ENCODE measurements at places on chromosomes 16 and 17.
A peak's percentile ranks its signal among the peaks of the same experiment; 100 is the strongest.

DNA sequence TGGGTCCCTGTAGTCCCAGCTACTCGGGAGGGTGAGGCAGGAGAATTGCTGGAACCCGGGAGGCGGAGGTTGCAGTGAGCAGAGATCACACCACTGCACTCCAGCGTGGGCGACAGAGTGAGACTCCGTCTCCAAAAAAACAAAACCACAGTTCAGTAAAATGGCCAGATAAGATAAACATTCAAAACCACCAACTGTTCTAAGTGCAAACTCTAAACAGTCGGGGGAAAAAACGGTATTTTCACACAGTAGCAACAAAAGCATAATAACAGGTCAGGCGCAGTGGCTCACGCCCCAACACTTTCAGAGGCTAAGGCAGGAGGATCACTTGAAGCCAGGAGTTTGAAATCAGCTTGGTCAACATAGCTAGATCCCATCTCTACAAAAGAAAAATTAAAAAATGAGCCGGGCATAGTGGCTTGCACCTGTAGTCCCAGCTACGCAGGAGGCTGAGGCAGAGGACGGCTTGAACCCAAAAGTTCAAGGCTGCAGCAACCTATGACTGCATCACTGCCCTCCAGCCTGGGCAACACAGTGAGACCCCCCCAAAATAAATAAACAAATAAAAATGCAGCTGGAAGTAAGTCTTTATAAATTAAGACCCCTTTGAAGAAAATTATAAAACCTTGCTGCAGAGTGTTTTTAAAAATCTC, 10.8 kb upstream of the HASPIN start:
- no peak for DNase-seq

GRCh38 chr17:69098625-69099024, 37.9 kb upstream of the ABCA9 start:
- DNase-seq, result no peak

DNA sequence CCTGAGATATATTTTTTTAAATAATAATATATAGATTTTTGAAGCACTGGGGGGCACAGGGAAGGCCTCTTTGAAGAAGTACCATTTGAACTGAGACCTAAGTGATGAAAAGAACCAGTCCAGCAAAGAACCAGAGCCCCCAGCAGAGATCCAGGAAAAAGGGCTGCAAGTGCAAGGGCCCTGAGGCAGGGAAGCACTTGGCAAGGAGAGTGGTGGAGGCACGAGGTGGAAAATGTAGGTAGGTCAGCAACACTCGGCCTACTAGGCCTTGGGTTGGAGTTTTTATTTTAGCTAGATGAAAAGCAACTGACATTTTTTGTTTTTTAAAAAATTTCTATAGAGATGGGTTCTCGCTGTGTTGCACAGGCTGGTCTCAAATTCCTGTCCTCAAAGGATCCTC, 1.6 kb upstream of the CD19 start:
- no peak for DNase-seq

- DNase-seq, result no peak
Measured at GRCh38 chr17:57486882-57487301, 230.6 kb downstream of the MSI2 start.

GRCh38 chr16:78770353-78771091, 671.1 kb downstream of the WWOX start:
- peak; percentile 63 for DNase-seq

DNA sequence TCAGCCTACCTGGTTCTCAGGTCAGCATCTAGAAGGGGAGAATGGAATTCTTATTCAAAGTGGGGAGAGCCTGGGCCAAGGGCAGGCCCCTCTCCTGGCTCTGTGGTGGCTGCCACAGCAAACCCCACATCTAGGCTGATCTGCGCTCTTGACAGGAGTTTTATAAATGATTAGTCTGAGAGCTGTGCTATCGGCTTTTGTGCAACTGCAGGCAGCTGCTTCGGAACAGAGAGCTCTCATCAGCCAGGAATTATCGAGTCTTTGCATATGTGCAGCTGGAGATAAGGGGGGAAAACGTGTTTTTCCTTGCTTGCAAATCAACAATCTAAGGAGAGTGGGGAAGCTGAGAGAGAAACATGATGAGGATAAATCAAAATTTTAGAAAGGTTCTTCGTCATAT, 91.7 kb downstream of the HS3ST3A1 start:
- no peak for DNase-seq

GRCh38 chr17:74566132-74566753, 1.1 kb downstream of the CD300H start:
- DNase-seq, result no peak

DNA sequence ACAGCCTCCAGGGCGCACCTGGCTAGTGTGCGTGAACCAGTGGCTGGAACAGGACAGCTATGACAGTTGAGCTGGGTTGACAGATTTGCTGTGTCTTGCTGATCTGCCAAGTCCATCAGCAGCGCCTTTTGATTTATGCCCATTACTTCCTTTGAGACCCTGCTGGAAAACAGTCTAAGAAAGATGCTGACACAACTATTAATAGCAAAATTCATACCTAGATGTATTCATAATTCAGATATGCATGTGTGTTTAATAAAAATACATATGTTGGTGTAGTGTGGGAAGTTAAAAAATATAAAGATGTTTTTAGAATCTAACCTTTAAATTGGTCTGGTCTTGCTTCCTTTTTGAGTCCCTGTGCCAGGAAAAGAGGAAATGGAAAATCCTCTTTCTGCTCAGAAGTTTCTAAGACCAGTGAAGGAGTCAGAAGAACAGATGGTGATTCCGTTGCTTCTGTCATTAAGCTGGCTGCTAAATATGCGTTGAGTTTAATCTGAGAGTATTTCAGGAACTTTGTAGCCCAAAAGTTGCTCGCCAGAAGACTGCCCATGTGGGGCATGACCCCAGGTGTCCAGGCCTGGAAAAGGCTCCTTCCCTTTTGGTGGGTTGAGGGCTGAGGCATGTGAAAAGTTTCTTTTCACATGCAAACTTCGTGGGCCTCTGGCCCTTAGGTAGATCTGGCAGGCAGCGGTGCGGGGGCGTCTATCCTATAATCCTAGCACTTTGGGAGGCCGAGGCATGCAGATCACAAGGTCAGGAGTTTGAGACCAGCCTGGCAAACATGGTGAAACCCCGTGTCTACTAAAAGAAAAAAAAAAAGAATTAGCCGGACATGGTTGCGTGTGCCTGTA, 40.0 kb upstream of the ENDOV start:
- DNase-seq, result no peak

DNA sequence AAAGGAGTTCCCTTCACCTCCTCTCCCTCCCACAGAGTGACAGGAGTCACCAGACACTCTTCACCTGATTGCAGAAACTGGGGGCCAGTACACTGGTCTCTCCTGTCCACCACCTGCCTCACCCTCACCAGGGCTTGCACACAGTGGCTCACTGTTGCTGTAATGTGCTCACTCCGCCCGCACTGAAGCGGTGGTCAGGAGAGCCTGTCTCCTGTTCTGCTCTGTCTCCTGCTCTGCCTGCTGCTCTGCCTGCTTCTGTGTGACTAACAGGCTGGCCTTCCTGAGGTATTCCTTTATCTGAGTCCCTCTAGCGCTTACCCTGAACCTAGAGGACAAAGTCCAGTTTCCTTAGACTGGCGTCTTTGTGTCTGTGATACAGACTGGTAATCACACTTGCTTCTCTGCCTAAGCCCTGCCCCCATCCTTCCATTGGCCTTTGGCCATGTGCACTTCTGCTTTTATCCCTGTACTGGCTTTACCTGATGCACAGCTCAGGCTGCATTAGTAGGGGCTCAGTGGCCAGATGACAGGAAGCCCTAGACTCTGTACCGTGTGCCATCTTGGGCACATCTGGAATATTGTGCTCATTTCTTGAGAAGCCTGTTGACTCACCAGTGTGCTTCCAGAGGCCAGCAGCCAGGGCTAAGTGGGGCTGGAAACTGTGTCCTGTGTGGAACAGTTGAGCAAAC, 13.3 kb downstream of the PROCA1 start:
- no peak for DNase-seq

DNA sequence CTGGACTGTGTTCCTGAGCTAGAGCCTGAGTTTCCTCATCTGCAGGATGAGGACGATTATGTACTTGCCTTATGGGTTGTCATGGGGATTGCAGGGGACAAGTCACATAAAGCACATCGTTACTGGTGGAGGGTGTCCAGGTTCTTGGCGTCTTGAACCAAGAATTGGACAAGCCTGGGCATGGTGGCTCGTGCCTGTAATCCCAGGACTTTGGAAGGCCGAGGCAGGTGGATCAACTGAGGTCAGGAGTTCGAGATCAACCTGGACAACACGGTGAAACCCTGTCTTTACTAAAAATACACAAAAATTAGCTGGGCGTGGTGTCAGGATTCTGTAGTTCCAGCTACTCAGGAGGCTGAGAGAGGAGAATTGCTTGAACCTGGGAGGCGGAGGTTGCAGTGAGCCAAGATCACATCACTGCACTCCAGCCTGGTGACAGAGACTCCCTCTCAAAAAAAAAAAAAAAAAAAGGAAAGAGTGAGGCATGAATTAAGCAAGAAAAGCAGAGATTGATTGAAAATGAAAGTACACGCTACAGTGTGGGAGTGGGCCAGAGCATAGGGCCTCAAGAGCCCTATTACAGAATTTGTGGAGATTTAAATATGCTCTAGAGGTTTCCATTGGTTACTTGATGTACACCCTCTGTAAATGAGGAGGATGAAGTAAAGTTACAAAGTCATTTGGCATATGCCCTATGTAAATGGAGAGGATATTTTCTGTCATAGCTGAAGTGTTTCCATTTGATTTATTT, 30.7 kb downstream of the ADGRG5 start:
- no peak for DNase-seq

DNA sequence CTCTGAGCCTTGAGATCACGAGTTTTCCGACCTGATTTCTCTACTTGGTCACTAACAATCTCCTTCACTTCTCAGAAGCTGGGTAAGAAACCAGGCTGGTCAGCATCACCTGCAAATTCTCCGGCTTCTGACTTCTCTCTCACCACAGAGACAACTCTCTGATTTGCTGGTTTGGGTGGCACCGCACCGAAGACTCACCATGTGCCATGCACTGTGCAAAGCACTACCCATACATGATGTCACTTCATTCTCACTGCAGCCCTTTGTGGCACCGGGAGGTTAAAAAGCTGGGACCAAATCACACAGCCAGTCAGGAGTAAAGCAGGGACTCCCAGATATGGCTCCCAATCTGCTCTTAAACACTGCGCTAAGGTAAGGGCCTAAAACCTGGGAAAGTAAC, 647 bp downstream of the VAC14 start:
- no peak for DNase-seq

- peak; percentile 54 for DNase-seq
Measured at GRCh38 chr17:33964344-33964979, 290.6 kb upstream of the CCL2 start.

- no peak for DNase-seq
Measured at GRCh38 chr16:82694239-82694874, 67.6 kb downstream of the CDH13 start.
